ENCODE measurements at places on chromosomes 3 and 15.

GRCh38 chr3:78153973-78154372 is 1114.1 kb downstream of the ROBO2 start:
- no peak for DNase-seq

- DNase-seq: no peak
Measured at GRCh38 chr3:196645897-196646665, 6.6 kb downstream of the NRROS start.

- DNase-seq: no peak
Measured at GRCh38 chr3:128359846-128360642, 106.6 kb downstream of the DNAJB8 start.

GRCh38 chr15:61051569-61052031 is 177.5 kb downstream of the RORA start:
- DNase-seq: no peak

GRCh38 chr3:138180375-138181029 is 5.8 kb upstream of the DBR1 start:
- DNase-seq: no peak

DNA sequence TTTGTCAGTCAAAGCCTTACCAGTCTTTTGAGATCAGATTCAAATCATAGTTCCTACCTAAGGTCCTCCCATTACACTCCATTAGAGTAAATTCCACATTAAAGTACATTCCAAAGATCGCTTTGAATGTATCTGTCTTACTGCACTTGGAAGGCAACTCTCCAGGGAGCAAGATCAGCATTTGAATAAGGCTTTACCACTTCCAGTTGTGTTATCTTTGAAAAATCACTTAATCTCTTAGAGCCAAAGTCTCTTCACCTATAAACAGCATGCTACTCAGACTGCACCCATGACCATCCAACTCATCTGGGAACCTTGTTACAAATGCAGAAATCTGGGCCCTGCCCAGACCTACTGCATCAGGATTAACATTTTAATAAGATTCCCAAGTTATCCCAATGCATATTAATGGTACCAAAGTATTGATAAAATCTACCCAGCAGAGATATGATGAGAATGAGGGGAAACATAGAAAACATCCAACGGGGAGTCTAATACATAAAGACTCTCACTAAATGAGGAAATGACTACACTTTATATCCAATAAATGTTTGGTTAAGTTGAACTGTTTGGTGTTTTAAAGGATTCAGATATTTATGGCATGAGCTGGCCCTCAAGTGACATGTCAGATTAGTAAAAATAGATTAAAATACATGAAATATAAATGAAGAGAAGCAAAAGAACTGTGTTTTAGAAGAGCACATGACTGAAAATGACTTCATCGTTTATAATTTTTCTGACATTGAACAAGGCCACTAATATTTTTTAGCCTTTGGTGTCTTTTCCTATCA is 75.9 kb downstream of the TNIK start:
- DNase-seq: no peak

DNA sequence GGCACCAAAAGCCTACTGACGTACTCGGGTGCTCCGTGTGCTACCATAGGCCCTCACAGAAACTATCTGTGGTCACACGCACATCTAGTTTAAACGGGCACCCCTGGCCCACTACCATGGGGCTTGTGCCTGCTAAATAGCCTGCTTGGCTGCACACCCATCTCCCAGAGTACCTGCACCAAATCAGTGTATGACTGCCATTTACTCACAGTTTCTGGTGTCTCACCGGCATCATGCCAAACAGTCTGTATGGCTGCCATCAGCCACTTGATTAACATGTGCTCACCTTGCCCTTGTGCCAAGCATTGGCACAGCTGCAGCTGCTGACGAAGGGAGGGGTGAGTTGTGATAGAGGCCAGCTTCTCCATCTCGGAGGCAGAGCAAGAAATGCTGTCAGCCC is 232.7 kb downstream of the IGSF11 start:
- no peak for DNase-seq

DNA sequence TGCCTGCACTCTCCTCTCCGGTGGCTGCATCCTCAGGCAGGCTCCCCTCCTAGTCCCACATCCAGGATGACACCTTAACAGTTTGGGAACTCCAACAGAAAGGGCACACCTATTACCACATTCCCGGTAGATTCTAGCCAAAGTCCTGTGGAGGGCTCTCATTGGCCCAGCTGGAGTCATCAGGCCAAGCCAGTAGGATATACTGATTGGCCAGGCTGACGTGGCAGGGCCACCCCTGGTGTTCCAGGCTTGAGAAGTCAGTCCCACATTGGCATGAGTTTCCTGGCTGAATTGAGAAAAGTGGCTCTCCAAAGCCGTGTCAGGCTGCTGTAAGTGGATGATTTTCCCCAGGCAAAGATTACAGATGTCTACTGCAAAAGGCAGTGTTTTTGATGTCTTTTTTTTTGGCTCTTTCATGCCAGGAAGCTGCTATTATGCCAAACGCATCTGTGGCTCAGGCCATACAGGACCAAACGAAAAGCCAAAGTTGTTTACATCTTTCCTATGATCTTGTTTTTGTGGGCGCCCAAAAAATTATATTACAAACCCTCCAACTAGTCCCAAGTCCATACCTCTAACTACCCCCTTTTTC is 6.6 kb upstream of the BLM start:
- no peak for DNase-seq

- DNase-seq: no peak
Measured at GRCh38 chr3:183360971-183361624, 67.3 kb downstream of the MCF2L2 start.

DNA sequence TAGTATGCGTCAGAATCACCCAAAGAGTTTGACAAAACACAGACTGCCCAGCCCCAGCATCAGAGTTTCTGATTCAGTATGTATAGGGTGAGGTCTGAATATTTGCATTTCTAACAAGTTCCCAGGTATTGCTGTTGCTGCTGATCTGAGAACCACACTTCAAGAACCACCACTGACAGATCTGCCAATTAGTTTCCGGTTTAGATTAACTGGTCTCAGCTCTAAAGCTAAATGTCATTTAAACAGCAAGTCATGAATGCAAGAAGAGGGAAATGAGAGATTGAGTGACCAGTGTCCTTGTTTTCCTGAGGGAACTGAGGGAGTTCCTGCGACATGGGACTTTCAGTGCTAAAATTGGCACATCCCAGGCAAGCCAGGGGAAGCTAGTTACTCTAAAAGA is 305.0 kb downstream of the ZNF385D start:
- DNase-seq: no peak

GRCh38 chr3:188147782-188148181 is 6.2 kb upstream of the LPP start:
- no peak for DNase-seq

- DNase-seq: no peak
Measured at GRCh38 chr15:46232471-46232870, 597.6 kb downstream of the SQOR start.

DNA sequence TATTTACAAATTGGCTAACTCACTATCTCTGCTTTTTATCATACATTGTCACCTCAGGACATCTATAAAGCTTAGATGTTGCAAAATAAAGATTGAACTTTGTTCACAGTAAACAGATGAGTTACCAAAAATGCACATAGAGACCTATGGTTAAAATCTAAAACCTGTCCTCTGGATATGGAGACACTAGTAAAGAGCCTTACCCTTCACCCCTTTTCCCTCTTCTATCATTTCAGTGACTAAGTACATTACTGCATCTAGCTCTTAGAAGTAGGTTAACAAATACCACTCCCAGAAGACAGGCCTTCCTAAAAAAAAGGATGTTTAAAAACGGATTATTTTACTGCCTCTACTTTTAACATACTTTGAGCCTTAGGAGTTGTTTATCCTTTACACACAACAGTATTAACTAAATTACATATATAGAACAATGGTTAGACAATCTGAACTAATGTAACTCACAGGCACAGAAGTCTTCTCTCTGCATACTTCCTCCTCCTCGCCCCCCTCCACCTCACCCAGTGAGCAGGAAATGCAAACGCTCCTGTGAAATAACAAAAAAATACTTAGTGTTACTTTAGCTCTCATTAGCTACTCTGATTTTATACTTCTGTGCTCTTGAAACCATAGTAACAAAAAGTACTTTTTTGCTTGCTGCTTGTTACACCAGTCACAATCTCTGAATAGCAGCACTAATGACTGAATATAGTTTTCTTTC is 23.3 kb downstream of the IREB2 start:
- DNase-seq: no peak

- DNase-seq: no peak
Measured at GRCh38 chr3:13013994-13014754, 59.1 kb downstream of the IQSEC1 start.

GRCh38 chr3:117285737-117286136 is 576.2 kb downstream of the TUSC7 start:
- DNase-seq: no peak

DNA sequence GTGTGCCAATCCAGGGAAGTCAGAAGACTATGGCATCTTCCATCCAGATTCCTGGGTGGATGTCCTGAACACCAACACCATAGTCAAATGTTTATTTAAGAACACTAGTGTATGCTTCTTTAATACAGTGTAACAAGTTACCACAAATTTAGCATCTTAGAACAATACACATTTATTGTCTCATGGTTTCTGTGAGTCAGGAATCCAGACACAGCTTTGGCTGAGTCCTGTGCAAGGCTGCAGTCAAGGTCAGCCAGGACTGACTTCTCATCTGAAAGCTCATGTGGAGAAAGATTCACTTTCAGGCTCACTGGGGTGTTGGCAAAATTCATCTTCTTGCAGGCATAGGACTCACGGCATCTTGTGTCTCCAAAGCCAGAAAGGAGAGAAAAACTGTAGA is 143.4 kb downstream of the ANXA2 start:
- DNase-seq: no peak

DNA sequence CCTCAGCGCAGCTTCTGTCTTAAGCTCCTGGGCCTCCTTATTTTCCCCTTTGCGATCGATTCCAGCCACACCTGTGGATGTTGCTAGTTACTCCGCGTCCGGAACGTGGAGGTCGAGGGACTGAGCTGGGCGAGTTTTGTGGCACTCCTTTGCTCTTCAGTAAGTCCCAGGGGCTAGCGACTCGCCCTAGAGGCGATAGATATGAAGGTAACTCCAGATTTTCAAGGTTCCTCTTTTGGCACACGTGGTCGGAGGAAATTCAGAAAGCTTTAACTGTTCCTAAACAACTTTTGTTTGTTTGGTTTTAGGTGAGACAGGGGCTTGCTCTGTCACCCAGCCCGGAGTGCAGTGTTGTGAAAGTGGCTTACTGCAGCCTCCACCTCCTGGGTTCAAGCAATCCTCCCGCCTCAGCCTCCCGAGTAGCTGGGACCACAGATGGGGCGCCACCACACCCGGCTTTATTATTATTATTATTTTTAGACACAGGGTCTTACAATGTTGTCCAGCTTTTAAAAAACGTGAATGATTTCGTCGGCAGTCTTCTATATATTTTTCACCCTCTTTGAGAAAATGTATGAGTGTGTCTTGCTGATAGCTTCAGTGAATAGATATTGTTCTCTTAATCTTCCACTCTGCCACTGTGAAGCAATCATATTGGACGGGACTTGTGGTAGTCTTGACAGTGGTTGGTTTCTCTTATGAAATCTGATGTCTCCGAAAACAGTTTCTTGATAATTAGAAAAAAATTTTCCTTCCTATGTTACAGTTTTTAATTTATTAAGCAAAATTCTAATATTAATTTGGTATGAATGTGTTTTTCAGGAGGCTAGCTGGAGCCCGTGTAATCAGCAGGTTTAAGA is 785 bp downstream of the MFSD1 start:
- no peak for DNase-seq

DNA sequence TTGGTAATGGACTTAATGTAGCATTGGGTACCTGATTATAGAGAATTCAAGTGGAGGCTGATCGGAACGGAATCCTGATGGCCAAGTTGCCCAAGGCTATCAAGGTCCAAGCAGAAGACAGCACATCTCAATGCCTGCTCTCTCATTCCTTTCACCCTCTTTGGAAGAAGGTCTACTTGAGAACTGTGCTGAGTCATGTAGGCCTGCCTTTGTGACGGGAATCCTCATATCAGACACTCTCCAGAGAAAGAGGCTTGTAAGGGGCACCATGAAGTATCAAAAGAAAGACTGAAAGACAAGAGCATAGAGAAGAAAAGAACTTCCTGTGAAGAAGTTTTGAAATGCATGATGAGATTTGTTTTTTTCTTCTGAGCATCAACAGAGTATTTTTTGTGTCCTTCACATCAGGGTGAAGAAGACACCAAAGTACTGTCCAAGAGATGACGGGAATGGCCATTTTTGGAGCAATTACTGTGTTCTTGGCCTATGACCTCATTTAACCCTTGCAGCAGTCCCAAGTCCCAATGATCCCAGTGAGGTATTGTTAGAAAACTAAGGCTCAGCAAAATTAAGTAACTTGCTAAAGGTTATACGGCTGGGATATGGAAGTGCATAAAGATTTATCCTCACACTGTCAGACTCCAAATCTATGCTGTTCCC is 13.2 kb upstream of the LARP6 start:
- DNase-seq: no peak

GRCh38 chr15:78360958-78361718 is 21.0 kb downstream of the CRABP1 start:
- no peak for DNase-seq

GRCh38 chr3:57152151-57153143 is 12.7 kb downstream of the IL17RD start:
- no peak for DNase-seq

DNA sequence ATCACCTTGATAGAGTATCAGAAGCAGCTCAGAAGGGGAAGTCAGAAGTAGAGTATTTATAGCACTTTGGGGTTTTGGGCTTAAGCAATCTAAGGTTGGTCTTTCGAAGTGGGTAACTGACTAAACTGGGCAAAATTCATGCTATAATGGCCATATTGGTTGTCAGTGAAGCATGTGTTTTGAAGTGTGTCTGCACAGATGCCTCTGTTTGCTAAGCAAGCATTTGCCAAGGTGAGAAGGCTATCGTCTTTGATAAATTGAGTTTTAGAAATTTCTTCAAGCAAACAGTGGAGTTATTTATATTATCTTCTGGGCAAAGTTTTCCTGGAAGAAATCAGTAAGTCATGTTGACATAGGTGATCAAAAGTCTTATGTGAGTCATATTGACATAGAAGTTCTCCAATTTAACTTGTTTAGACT is 412.8 kb upstream of the TGFBR2 start:
- DNase-seq: no peak

- no peak for DNase-seq
Measured at GRCh38 chr3:116059421-116060096, 385.7 kb downstream of the LSAMP start.

DNA sequence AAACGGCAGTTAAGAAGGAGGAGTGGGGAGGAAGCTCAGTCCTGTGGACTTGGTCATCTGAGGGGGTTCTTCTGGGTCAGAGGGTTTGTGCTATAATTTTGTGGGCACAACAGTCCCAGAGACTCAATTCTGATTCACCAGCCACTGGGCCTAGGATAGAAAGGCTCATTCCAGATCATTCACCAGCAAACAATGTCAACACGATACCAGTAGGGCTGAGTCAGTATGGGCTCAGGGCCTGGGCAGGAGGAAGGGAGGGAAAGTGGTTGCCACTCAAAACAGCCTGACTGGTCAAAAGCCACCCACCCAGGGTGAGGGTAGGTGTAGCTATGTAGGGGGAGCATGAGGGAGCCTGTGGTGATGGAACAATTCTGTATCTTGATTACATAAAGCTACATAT is 86.9 kb upstream of the MEX3B start:
- DNase-seq: no peak

- DNase-seq: no peak
Measured at GRCh38 chr3:102020735-102021134, 171.4 kb downstream of the NFKBIZ start.

- no peak for DNase-seq
Measured at GRCh38 chr15:41893422-41894250, at the start of gene SPTBN5. TSS of gene SPTBN5 (minus strand) at chr15:41894053. CDS start at chr15:41893497, 556 bp downstream.

Data from liver (tissue), 10 donors.